ENCODE measurements at places on chromosomes 1 and 21.
A peak's percentile ranks its signal among the peaks of the same experiment; 100 is the strongest.

DNA sequence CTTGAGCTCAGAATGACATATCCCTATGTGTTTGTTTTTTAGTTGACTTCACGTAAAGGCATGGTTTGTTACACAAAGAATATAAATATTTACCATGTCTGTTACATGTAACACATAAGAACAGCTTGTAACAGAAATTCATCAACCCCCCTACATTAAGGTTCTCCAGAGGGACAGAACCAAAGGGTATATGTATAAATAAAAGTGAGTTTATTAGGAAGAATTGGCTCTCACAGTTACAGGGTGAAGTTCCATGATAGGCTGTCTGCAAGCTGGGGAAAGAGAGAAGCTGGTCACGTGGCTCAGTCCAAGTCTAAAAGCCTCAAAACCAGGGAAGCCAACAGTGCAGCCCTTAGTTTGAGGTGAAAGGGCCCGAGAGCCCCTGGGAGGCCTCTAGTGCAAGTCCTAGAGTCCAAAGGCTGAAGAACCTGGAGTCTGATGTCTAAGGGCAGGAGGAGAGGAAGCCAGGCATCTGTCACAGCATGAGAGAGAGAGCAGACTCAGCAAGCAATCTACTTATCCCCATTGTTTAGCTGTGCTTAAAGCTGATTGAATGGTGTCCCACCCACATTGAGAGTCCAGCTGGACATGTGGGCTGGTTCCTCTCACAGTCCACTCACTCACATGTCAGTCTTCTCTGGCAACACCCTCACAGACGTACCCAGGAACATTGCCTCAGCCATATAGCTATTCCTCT is 15.8 kb downstream of the THRAP3 start:
- no peak for DNase-seq

GRCh38 chr1:43991476-43992231 is at the start of gene CCDC24:
CCDC24 (plus strand) TSS chr1:43991599; CDS start chr1:43991879, 280 bp downstream.
- DNase-seq = peak; percentile 60

DNA sequence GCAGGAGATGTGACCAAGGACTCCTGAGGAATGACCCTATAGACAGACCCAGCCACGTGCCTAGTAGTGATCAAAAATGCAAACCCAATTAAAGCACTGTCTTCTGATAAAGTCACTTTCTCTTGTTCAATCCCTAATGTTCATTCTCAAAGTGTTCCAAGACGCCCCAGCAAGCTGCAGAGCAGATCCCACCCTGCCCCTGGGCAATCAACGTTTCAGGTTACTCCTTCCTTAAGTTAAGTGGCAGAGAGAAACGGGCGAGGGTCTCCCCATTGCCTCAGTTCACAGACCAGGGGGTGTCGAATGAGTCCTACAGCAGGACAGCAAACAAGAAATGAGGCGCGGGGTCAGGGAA is 699 bp upstream of the RGS2 start:
- DNase-seq = peak; percentile 7

- DNase-seq = no peak
These were observed 356 bp downstream of the INTS11 start for GRCh38 chr1:1324084-1324523.

- DNase-seq = no peak
These were observed 51.4 kb downstream of the HMCN1 start for GRCh38 chr1:185785586-185785985.

GRCh38 chr21:44742418-44743153 is 31.2 kb upstream of the TSPEAR start:
- DNase-seq = no peak

GRCh38 chr21:42665026-42665425 is 11.6 kb downstream of the PDE9A start:
- no peak for DNase-seq

- DNase-seq = no peak
These were observed 34.3 kb upstream of the PDE9A start for GRCh38 chr21:42619166-42619565.

GRCh38 chr1:2055911-2056575 is 5.8 kb downstream of the PRKCZ start:
- DNase-seq = no peak

DNA sequence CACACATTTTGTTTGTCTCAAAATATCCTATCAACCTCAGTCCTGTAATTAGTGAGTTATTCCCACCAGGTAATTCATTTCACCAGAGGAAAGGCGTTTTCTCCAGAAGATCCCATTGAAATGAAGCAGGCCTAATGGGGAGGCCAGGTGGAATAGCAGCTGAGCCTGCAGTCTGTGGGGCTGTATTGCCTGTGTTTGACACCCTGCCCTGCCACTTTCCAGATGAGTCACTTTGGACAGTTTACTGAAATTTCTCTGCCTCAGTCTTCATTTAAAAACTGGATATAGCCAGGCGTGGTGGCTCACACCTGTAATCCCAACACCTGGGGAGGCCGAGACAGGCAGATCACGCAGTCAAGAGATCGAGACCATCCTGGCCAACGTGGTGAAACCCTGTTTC is 78.1 kb upstream of the PPP2R5A start:
- no peak for DNase-seq

DNA sequence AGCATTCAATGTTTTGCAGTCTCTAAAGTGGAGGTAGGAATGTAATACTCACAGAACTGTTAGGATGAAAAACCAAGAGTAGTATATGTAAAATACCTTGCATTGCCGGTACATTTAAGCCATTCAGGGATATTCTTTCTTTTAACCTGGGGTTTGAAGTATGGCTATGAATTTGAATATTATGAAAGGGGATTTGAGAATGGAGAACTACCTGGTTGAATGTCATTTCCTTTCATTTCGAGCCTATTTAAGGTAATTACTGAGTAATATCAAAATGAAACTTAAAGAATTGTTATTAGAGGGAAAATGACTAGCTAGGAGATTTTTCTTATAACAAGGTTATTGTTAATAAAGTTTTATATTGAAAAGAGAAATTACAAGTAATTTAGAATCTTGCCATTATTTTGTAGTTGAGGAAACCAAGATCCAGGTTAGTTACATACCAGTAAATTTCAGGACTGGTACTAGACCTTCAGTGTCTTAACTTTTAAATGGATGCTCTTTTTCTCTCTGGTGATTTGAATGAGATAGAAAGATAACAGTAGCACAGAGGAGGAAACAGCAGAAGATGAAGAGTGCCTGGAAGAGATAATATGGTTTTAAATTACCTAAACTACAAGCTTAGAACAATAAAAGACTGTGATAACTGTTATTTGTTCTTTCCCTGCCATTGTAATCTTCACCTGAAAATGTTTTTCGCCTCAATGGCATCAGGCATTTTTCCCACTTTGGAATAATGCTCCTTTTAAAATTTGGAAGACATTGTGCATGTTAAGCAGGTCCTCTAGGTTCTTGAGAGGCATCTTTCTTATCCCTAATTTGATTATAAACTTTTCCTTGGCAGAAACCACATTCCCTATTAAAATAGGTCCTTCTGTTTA is 103.2 kb downstream of the PKN2 start:
- no peak for DNase-seq

DNA sequence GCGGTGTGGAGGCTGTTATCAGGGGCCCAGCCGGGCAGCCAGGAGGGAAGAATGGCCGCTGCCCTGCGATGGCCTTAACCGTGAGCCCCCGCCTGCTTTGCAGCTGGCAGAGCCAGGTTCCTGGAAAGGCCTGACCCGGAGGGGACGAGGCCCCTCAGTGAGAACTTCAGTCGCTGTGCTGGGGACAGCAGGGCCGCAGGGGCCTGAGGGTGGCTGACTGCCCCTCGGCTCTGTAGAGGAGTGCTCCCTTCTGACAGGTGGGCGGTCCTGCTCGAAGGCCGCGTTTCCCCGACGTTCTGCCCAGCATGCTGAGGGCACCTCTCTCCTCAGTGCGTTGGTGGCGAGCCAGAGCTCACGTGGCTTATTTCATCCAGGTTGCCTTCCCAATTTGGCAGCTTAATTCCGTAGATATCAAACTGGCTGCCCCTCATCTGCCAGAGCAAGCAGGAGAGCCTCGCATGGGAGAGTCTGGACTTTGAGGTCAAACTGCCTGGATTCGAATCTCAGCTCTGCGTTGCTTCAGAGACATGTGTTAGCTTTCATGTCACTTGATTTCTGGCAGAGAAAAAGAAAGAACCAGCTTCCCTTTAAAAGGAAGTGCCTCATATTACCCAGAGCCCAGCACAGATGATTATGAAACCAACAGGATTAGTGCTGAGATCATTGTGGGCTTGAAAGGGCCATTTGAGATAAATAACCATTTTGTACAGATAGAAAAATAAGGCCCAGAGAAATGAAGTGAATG is 239.8 kb downstream of the SDCCAG8 start:
- no peak for DNase-seq

- DNase-seq = no peak
These were observed 468.8 kb upstream of the RUNX1 start for GRCh38 chr21:35517865-35518264.

- DNase-seq = no peak
These were observed 409.9 kb upstream of the C1orf87 start for GRCh38 chr1:60483509-60483908.

DNA sequence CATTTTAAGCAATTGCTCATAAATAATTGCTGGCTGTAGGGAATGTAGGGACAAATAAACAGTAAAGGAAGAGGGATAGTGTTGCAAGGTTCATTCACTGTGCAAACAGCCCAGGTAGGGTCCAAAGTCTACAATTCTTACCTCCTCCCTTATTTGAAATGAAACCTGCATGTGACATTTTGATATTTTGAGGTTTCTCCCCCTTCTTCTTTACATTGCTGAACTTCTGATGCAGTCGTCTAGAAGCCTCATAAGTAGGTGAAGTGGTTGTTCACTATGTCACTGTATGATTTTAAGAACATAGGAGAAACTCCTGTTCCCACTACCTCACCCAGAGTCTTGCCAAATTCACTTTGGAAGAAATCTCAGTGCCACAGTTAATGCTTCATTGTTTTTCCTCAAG is 16.1 kb downstream of the F5 start:
- no peak for DNase-seq

GRCh38 chr1:99768104-99768503 is 1.7 kb upstream of the FRRS1 start:
- no peak for DNase-seq

DNA sequence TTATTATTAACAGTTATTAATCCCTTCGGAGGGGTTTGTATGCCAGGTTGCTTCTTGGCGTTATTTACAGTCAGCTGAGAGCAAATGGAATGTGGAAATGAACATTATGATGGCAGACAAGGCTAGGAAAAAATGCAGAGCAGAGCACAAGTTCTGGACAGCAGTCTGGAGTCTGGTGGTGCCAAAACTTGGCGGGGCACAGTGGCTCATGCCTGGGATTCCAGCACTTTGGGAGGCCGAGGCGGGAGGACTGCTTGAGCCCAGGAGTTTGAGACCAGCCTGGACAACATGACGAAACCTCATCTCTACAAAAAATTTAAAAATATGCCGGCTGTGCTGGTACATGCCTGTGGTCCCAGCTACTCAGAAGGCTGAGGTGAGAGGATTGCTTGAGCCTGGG is 67.6 kb downstream of the CDC7 start:
- no peak for DNase-seq

GRCh38 chr1:245370175-245370825 is 215.5 kb downstream of the KIF26B start:
- DNase-seq = no peak
